ENCODE measurements at places on chromosomes 1 and 21.
A peak's percentile ranks its signal among the peaks of the same experiment; 100 is the strongest.

DNA sequence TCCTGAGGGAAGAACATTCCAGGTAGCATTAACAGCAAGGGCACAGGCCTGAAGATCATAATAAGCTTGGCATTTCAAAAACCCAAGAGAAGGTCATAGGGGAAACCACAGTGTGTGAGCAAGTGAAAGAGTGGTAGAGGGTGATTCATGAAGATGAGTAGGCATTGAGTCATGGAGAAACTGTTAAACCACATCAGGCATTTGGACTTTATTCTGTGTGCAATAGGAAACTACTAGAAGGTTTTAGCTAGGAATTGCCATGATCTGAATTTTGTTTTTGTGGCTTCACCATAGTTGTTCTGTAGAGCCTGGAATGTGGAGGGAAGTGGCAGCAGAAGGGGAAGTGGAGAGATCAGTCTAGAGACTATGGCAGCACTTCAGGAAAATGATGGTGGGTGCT is 359.0 kb upstream of the PTBP2 start:
- peak; percentile 89 for DNase-seq

DNA sequence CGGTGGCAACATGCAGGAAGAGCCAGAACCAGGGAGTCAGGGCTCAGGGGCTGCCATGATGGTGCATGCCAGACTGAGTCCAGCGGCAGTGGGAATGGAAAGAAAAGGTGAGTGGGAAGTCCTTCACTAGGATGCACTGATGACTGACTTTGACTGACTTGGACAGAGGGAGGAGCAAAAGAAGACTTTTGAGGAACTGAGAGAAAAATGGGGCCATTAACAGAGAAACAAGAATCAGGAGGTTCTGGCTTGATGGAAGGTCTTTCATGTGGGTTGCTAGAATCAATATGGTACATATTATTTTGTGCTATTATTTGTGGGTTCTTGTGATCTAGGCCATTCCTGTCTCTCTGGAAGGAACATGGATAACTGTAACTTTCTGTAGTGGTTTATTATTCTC is 454.6 kb upstream of the PROX1 start:
- DNase-seq: no peak

DNA sequence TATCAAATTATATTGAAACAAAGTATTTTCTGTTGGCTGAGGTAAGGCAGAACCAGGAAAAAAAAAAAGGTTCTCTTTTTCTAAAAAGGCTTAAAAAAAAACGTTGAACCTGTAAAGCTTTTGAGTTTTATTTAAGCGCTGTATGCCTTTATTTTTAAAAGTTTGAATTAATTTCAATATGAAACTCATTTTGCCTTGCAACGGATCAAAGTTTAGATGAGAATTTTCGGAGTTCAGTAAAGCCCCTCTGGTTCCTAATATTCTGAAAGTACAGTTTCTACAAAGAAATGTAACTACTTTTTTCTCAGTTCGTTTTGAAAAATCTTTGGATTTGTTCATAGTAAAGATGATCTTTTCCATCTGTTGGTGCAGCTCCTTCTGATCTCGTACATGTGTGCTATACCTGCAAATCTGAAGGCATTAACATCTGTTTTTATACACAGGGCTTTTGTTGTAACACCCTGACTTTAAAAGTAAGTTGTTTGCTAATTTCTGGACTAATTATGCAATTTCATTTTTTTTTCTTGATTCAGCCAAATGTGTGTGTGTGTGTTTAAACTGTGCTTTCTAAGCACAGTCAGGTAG is 1.7 kb downstream of the ZBTB18 start:
- DNase-seq: no peak

DNA sequence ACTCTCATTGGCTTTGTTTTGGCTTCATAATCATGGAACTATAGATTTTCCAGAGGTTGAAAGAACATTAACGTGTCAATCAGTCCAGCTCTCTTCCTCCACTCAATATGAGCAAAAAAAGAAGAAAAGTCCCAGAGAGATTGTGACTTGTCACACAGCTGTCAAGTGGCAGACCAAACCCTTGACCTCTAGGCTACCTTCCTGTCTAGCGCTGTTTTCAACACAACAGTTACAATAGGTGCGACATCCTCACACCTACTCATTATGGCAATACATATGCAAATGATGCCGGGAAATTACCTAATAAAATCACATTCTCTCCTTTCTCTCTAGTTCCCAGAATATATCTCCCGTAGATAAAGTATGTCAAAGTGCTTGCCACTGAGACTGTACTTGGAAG is 1.1 kb downstream of the WARS2 start:
- DNase-seq: no peak

DNA sequence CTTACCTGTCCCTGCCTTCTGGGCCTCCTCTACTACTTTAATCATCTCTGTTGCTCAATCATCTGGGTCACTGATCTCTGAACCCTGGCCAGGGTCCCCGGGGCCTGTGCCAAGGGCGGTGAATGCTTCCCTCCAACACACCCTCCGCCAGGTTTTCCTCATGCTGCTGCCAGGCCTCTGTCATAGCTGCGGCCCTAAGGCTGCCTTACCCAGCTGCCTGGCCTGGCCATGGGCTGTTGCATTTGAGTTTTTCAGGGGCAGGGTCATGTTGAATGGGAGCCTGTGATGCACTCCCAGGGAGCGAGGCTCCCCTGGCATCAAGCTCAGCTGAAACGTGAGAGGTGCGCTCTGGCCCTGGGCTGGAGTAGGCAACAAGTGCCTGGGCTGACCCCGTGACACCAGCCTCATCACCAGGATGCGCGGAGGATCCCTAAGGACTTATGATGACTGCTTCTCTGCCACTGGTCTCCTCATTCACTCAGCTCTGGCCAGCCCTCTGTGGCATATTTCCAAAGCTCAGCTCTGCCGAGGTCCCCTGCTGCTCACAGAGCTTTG is 7.6 kb downstream of the EDN2 start:
- no peak for DNase-seq

GRCh38 chr1:31296486-31297276 is at the start of the genes SNRNP40 and ZCCHC17:
Gene SNRNP40 (minus strand): TSS chr1:31296788. CDS start chr1:31296751, 37 bp downstream.
Gene ZCCHC17 (plus strand): TSS chr1:31297032. CDS start chr1:31310099, 13,067 bp downstream.
- DNase-seq: peak; percentile 100

- no peak for DNase-seq
Measured at GRCh38 chr1:169414952-169415351, 12.3 kb downstream of the CCDC181 start.

- no peak for DNase-seq
Measured at GRCh38 chr1:183129921-183130690, 56.0 kb upstream of the LAMC2 start.

GRCh38 chr1:89598450-89599331 is 34.2 kb upstream of the LRRC8C start:
- DNase-seq: peak; percentile 71

GRCh38 chr1:179742717-179743678 is at the start of gene FAM163A:
Gene FAM163A (plus strand): TSS chr1:179743291. CDS start chr1:179813098, 69,807 bp downstream.
- no peak for DNase-seq

GRCh38 chr1:75208862-75209261 is 74.7 kb downstream of the LHX8 start:
- no peak for DNase-seq

GRCh38 chr1:223411309-223411708 is 18.1 kb downstream of the CCDC185 start:
- no peak for DNase-seq

GRCh38 chr1:230509281-230509977 is 83.3 kb upstream of the PGBD5 start:
- peak; percentile 63 for DNase-seq

GRCh38 chr1:26419494-26419893 is 8.9 kb downstream of the LIN28A start:
- no peak for DNase-seq

GRCh38 chr1:164630626-164631396 is 71.8 kb downstream of the PBX1 start:
- no peak for DNase-seq

DNA sequence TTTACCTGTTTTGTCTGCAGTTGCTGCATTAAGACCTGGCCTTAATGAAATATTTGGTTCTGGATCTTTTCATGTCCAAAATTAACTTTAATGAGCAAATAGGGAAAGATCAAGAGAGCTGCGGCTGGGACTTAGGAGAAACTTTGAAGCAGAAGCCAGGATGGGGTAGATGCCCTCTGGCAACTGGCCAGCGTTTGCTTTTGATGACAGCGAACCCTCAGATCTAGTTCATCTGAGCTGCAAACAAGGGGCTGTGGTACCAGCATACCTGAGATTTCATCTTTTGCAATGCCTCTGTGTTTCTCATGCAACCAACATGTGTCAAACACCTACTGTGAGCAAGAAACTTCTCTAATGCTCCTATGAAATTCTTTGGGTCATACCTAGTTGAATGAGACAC is 13.0 kb upstream of the TEDDM1 start:
- DNase-seq: no peak

GRCh38 chr1:234631721-234632125 is 21.7 kb upstream of the IRF2BP2 start:
- no peak for DNase-seq

GRCh38 chr1:90174246-90174645 is 179.3 kb downstream of the ZNF326 start:
- no peak for DNase-seq

DNA sequence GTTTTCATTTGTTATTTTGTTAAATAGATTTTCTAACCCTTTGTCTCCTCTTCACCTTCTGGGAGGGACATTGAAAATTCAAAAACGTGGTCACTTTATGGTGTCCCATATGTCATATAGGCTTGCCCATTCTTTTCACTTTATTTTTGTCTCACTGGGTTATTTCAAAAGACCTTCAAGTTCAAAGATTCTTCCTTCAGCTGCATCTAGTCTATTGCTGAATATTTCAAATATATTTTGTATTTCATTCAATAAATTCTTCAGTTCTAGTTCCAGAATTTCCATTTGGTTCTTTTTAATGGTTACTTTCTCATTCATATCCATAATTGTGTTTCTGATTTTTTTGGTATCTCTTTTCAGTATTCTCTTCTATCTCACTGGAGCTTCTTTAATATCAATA is 11.6 kb upstream of the KCTD3 start:
- DNase-seq: no peak

GRCh38 chr21:31873696-31874599 is 1.1 kb downstream of the HUNK start:
- peak; percentile 17 for DNase-seq

DNA sequence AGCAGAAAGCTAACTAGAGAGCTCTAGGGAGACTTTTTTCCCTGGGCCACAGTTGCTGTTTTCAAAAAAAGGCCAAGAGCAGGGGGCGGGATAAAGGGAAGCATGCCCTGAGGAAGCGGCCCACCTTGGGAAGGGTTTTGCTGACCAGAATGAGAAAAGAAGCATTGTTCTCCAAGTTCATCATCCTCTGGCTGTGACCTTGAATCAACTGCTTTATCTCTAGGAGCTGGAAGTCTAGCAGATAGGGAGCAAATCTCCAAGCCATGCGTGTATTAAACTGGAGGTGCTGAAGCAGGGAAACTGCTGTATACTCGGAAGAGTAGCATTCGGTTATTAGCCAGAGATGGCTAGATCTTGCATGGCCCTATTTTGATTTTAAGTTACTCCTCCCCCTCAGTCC is 64.8 kb downstream of the ATP2B4 start:
- no peak for DNase-seq

- no peak for DNase-seq
Measured at GRCh38 chr1:183206538-183207122, 20.6 kb downstream of the LAMC2 start.

- DNase-seq: no peak
Measured at GRCh38 chr1:178944729-178945128, 73.9 kb upstream of the ANGPTL1 start.

DNA sequence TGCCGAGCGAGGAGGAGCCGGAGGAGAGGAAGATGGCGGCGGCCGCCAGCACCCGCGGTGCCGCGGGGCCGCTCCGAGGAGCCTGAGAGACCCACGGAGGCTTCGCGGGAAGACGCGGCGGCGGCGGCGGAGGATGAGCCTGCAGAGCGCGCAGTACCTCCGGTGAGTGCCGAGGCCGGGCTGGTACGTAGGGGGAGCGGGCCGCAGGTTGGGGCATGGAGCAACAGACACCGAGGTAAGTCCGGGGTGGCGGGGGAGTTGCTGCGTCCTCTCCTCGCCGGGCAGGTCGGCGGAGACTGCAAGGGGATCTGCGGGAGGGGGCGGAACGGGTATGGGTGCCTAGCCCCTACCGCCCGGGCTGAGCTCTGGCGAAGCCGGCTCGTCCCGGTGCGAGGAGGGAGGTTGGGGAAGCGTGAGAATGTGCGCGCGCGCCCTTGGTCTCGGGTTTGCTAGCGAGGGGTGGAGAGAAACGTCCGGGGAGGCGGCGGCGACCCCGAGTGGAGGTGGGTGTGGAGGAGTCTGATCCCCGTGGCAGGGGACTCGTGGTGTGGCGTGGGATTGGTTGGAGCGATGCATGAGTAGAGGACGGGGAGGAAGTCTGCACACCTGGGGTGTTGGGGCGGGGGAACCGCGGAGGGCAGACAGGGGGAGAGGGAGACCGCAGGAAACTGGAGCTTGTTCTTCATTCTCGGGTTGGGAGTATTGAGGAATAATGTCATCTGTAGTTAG is at the start of gene SMG7:
Gene SMG7, plus strand, starts transcription at position 12 of the 729 bp plus-strand sequence. Its CDS starts 122 bp downstream, at position 134.
- peak; percentile 78 for DNase-seq

GRCh38 chr1:147902253-147902845 is at the start of gene GJA8:
Gene GJA8 (plus strand): TSS chr1:147902795. CDS start chr1:147907956, 5,161 bp downstream.
- DNase-seq: no peak

GRCh38 chr1:53411541-53412152 is 47.6 kb upstream of the DMRTB1 start:
- DNase-seq: no peak

DNA sequence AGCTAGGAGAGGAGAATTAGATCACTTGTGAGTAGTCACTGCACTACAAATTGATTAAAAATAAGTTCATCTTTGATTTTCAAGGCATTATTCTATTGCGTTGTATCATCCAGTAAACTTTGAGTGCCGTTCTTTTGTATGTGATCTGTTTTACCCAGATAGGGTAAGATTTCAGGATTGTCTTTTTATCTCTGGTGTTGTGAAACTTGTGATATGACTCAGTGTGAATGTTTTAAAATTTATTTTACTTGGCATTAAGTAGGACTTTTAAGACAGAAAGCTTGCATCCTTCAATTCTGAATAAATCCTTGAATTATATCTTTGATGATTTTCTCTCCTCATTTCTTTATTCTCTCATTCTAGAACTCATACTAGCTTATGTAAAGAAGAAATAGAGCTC is 93.3 kb upstream of the ADAMTS5 start:
- DNase-seq: no peak

- no peak for DNase-seq
Measured at GRCh38 chr1:78275456-78275855, 215.3 kb upstream of the PTGFR start.

Measured in inflammatory macrophage treated with lipopolysaccharide for 1 hour (primary cell).